ENCODE measurements at places on chromosomes 16 and 17.

DNA sequence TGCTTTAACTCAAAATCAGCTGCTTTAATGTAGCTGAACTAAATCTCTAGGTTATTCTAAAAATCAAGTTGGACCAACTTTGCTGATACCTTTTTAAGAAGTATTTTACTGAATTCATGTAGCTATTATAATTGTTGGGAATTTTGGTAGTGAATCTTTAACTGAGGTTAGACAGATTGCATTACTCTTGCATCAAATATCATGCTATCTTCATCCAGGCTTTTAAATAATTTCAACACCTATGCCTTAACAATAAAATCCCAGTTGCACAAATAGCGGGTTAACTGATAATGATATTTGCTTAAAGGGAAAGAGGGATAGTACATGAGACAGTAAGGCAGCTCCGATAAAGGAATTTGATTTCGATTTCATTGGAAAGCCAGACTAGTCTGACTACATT is 241.3 kb upstream of the TBX2 start:
- ATAC-seq = no peak

- no peak for ATAC-seq
These were observed 40.1 kb downstream of the RANBP10 start for GRCh38 chr16:67766291-67766690.

- ATAC-seq = no peak
These were observed 23.4 kb downstream of the C17orf67 start for GRCh38 chr17:56810343-56810742.

DNA sequence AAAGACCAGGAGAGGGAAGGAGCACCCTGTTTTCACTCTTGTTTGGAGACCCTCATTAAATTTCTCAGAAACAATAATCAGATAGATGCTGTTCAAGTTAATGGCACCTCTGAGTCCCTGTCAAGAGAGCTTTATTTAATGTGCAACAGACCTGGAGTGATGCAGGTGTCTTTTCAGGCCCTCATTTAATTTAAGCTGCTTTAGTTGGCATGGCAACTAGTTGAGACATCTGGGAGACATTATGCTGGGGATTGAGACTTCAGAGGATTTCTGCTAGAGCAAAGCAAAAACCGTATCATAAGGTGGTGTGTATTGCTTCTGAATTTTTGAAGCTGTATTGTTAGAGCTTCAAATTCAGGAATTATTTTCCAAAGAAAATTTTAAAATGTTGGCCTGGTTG is 108.5 kb downstream of the NLK start:
- no peak for ATAC-seq

DNA sequence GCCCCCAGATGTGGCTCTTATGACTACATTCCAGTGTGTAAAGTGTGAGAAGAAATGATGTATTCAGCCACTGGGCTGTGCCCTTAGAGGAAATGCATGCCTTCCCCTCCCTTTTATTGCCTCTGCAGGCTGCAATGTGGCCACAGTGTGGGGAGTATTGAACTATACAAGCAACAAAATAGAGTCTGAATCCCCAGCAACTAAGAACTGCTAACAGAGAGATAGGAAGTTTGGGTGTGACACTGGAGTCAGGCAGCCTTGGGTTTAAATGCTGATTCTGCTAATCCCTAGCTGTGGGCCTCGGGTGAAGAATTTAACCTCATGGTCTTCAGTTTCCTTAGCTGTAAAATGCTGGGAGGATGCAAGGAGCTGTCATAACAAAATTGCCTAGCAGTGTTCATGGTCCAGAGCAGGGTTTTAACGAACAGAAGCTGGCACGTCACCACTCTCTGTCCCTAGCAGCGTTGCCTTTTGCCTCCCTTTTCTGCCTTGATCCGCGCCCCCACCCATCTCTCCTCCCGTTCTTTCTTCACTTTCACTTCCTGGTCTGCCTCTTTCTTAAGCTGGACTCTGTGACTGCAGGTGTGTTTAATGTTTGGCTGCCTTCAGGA is 50.3 kb downstream of the KPNA2 start:
- no peak for ATAC-seq

- no peak for ATAC-seq
These were observed 37.4 kb downstream of the HIC1 start for GRCh38 chr17:2092253-2092652.

DNA sequence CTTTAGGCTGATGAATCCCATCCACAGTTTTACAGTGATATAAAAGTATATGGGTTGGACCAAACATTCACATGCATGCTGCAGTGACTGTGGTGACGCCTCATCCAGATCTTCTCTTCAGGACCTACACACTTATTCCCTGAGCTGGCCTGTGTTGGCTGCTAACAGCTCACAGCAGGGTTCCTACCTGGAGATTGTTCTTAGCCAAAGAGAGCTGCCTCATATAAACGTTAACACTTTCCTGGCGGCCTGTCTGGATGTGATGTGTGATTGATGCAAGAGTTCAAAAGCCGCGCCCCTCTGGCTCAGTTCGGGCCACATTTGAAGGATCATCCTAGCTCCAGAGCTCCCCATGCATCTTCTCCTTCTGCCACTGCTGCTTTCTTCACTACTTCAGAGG is 93.0 kb upstream of the NETO2 start:
- no peak for ATAC-seq

- peak; percentile 55 for ATAC-seq
These were observed 33.6 kb upstream of the CCR7 start for GRCh38 chr17:40598619-40599467.

GRCh38 chr17:50052241-50052796 is 3.6 kb upstream of the ITGA3 start:
- no peak for ATAC-seq

GRCh38 chr17:52207796-52208195 is 49.3 kb upstream of the CA10 start:
- ATAC-seq = no peak

- ATAC-seq = no peak
These were observed 266.4 kb upstream of the RPL38 start for GRCh38 chr17:73936908-73937627.

GRCh38 chr16:72051818-72052217 is 2.5 kb upstream of the HP start:
- no peak for ATAC-seq

DNA sequence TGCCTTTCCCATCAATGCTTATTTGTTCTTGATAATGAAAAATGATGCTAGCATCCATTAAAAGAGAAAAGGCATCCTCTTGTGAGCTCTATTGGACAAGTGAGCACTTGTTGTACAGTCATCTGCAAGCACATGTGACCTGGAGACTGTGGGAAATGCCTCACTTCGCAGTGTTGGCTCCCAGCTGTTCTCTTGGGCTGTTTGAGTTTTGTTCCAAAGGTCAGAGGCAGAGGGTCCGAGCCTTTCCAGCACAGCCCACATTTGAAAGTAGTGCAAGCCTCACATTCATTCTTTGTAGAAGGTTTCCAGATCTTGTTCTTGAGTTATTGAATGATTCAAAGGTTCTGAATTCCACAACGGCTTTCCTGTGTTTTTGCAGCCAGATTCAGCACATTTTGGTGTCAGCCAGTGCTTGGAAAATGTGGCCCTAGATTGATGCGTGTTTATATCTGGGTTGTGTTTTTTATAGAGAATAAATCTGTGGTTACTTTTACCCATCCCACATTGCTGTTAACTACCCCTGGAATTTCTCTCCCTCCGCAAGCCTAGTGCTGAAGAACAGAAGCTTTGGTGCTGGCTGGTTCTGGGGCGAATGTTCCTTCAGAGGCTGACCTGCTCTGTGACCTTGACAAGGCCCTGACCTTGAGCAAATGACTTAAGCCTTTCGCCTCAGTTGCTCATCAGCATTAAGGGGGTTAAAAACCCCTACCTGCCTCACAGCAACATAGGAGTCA is 49.8 kb downstream of the CDH1 start:
- ATAC-seq = no peak

- ATAC-seq = no peak
These were observed 394.9 kb upstream of the TNRC6C start for GRCh38 chr17:77563439-77564102.

- ATAC-seq = peak; percentile 85
These were observed 3.0 kb downstream of the ALDH3A1 start for GRCh38 chr17:19744922-19745757.

- ATAC-seq = no peak
These were observed 30.3 kb upstream of the RPH3AL start for GRCh38 chr17:382644-383533.

GRCh38 chr16:11126399-11127054 is 129.5 kb downstream of the SOCS1 start:
- ATAC-seq = no peak

- ATAC-seq = no peak
These were observed 12.2 kb upstream of the FOXJ1 start for GRCh38 chr17:76153202-76153601.

DNA sequence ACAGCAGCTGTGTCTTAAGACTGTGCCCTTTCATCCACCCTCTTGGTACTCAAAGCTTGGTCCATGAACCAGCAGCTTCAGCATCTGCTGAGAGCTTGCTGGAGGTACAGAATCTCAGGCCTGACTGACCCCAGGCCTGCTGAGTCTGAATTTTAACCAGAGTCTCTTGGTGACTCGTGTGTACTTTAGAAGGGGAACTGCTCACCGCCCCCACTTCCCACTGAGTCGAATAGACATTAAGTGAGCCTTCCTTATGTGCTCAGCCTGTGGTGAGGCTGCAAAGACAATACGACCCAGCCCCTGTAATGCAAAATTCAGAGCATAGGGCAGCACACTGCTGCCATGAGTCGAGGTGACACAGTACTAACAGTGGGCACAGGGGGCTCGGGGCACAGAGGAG is 662.8 kb downstream of the WWOX start:
- ATAC-seq = no peak

DNA sequence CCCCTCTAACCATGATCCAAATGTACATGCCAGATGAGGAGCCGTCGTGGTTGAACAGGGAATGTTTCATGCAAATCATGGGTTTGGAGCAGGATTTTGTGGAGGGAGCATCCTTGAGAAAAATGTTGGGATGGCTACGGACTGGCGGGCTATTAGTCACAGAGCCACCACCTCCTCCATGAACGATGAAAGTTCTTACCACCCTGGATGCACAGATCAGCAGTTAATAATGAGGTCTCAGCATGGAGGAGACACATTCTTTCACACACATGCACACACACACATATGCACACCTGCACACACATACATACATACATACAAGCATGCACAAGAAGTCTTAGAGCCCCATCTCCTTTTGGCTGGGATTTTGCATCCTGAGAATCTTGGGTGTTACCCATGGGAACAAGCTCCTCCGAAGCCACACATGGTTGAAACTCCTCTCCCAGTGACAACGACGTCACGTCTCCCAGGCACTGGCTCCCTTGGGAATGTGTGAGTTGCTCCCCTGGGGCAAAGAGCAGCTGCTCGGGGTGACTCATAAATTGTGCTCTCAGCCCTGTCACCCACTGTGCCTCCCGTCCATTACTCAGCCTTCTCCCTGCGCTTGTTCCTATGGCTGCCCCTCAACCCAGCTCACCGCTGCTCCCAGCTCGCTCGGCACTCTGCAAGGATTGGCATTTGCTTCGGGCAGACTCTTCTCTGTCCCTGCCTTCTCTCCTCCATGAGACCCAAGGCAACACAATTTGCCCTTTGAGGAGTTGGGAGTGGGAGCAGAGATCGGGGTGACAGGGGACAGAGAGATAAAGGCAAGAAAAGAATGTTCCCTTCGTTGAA is 344.6 kb downstream of the SOX9 start:
- no peak for ATAC-seq

DNA sequence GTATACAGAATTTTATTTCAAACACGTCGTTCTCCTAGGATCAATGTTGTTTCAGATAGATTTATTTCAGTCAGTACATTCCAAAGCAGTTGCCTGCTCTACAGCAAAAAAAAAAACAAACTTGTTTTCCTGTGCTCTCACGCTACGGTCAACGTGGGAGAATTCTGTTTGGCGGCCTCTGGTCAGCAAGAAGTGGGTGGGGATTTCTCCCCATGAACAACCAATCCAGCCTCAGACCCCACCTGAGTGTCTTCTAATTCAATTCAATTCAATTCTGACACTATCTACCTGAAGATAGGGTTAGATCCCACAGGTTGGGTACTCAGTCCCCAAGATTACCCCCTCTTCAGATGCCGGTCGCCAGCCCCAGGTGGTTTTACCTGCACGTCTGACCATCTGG is 22.1 kb downstream of the C17orf58 start:
- ATAC-seq = no peak

GRCh38 chr16:11456741-11457140 is 111.5 kb downstream of the RMI2 start:
- no peak for ATAC-seq

DNA sequence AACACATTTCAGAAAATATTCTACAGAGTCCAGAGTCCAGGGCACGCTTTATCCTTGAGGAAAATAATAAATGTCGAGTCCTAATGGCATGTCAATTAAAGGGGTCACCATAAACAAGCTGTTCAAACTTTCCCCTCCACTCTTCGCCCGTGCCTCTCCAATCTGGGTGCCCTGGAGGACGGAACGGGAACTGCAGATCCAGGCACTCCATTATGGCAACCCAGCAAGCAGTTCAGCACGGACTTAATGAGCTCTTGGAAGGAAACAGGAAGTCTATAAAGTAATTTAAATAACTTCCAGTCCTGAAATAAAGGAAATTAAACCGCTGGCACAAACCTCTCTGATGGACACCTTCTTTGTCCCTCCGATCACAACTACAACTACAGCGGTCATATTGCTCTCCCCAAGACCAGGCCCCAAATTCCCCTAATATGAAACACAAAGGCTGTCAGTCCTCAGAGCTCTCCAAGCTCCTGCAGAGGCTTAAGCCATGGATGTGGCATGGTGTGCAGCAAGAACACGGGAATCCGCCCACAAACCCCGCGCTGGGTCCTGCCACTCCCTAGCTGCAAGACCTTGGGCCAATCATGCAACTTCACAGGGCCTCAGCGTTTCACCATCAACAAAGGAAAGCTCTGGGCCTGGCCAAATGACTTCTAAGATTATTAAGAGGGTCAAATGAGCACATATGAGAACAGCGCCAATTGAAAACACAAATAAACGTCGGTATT is 52.6 kb downstream of the ZFHX3 start:
- ATAC-seq = no peak

- ATAC-seq = peak; percentile 71
These were observed 28.6 kb upstream of the NUDT16L1 start for GRCh38 chr16:4664538-4665418.

- peak; percentile 30 for ATAC-seq
These were observed 526 bp downstream of the MRPS23 start for GRCh38 chr17:57849163-57849873.

DNA sequence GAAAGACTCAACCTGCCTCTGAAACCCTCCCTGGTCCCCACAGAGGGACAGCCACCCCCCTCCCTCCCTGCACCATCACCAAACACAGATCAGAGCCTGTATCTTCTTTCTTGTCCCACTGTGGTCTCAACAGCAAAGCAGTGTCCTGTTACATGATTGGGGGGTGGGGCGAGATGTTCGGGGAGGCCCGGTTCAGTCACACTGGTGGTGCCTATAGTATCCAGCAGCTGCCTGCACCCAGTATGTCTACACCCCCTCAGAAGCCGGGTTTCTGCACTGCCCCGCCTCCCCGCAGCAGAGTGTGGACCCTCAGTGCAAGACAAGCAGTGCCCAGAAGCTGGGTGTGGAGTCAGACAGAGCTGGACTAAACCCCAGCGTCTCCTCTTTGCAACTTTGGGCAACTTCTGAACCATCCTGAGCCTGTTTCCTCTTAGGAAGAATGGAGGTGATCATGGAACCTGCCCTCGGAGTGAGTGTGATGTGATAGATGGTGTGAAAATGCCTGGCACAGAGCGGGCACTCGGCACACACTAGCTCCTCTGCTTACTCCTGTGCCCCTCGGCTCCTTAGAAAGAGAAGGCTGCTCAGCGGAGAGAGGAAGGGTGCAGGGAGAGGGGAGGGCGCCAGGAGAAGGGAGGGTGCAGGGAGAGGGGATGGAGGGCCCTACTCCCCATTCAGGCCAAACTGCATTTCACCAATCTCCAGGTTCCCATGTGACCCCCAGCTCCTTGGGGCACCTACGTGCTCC is 84.0 kb upstream of the TNRC6C start:
- ATAC-seq = no peak

GRCh38 chr17:44283344-44284023 is 15.5 kb upstream of the SLC4A1 start:
- ATAC-seq = no peak

Data from activated CD4-positive, CD25-positive, alpha-beta regulatory T cell treated with anti-CD3 and anti-CD28 coated beads, Interleukin-2, amount 50 U/mL, for 24 hours (primary cell).